ENCODE measurements at places on chromosomes 5 and 9.

GRCh38 chr9:95129476-95130291 is 187.8 kb downstream of the FANCC start:
- no peak for DNase-seq

GRCh38 chr5:116696366-116696765 is 121.7 kb upstream of the SEMA6A start:
- DNase-seq, result no peak

GRCh38 chr9:131467214-131467935 is 35.3 kb upstream of the POMT1 start:
- no peak for DNase-seq

DNA sequence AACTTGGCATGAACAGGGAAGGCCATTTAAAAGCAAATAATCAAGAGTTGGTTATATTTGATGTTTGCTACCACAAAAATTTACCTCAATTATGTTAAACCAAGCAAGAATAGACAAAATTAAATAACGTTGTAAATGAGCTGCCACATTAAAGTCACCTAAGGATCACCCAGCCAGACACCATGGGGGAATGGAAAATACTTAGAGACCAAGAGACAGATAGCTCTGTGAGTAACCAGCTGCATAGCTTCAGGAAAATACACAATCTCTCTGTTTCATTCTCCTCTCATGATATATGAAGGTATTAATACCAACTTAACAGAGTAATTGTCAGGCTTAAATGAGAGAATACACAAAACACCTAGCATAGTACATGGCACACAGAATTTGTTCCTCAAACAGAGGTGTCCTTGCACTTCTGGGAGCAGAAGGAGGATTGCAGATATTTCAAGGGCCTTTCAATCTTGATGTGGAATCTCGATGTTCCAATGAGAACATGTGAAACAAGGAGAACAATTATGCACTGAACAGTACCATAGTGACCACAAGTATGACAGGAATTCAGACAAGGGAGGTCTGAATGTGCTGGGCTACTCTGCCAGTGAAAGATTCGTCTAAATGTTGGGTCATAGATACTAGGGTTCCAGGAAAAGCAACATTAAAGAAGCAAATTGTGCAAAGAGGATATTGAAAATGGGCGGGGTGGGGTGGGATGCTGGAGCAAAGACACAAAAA is 18.6 kb downstream of the JAKMIP2 start:
- no peak for DNase-seq

- no peak for DNase-seq
These were observed 109.0 kb upstream of the PCAT7 start for GRCh38 chr9:94445863-94446262.
